ENCODE measurements at places on chromosomes 12 and 14.

DNA sequence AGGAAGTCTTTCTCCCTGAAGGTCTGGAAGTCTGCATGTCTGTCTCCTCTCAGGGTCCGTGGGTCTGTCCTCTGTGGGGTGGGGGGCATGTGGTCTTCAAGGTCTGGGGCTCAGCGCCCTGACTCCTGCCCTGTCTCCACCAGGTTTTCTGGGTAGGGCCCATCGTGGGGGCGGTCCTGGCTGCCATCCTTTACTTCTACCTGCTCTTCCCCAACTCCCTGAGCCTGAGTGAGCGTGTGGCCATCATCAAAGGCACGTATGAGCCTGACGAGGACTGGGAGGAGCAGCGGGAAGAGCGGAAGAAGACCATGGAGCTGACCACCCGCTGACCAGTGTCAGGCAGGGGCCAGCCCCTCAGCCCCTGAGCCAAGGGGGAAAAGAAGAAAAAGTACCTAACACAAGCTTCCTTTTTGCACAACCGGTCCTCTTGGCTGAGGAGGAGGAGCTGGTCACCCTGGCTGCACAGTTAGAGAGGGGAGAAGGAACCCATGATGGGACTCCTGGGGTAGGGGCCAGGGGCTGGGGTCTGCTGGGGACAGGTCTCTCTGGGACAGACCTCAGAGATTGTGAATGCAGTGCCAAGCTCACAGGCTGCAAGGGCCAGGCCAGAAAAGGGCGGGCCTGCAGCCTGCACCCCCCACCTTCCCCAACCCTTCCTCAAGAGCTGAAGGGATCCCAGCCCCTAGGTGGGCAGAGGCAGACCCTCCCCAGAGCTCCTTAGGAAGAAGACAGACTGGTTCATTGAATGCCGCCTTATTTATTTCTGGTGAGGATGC is 3.4 kb downstream of the AQP5 start:
- DNase-seq: no peak

GRCh38 chr12:92558806-92559205 is 144.0 kb upstream of the PLEKHG7 start:
- no peak for DNase-seq

- no peak for DNase-seq
These were observed 49.1 kb downstream of the B4GALNT3 start for GRCh38 chr12:508795-509194.

GRCh38 chr12:62466018-62466593 is 520 bp upstream of the MON2 start:
- DNase-seq: no peak

DNA sequence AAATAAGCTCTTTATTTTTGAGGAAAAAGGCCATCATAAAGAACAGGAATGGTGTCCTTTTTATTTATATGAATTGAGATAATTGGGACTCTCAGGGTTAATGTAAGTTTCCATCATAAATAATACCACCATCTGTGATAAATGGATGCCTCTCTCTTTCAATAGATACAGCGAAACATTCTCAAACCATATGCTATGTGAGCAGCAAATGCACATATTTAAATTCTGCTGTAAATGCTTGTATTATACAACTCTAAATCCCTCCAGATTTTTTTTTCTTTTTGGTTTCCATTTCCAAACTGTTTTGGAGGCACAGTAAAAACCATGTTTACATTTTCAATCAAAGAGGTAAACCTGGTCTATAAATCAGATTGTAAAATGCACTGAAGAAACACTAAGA is 132.3 kb downstream of the TMEM132C start:
- no peak for DNase-seq

GRCh38 chr14:51095854-51096823 is 1.2 kb upstream of the TRIM9 start:
- peak; percentile 3 for DNase-seq

DNA sequence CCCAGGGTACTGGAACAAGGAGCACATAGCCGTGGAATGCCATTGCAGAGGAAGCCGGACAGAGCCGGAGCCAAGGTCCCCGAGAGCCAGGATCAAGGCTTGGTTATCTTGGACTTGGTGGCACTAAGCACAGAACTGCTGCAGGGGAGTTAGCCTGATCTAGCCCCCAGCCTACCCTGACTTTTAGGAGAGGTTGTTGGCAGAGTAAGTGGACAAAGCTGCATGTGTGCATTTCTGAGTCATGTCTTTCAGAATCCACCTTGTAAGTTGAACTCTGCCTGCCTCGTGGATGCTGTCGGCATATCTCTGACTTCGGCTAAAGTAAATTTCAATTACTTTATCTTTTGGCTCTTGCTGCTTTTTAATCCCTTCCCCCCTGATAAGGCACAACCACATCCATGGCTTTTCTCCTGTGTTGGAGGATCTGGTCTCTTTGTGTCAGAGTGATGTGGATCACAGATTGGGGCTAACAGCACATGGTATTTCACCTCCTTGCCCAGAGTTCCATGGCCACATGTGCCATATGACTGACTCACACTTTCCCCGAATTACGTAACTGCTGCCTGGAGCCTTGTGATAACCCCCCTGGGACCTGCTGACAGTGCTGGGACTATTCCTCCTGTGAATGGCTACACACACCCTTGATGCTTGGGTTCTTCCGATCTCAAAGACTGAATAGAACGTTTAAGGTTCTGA is 240.3 kb downstream of the EMP1 start:
- DNase-seq: no peak

DNA sequence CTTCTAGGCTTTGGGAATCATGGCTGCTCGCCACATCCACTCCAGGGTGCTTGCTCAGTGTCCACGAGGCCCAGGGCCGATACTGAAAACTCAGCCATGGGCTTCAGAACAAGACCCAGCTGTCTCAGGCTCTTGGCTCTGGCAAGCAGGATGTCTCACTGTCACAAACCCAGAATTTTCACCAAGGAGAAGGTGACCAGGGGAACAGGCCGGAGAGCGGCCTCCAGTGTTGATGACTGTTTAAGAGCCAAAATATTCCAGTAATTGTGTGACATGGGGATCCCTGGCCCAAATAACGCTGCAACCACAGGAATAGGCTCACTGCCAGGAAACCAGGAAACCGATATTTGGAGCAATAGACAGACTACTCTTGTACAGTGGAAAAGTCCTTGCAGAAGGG is 9.8 kb upstream of the SERPINA5 start:
- no peak for DNase-seq
